ENCODE measurements at places on chromosomes 2 and 18. TPM values are rescaled to one million over a fixed set of nuclear protein-coding genes. Genes with fewer than 3 reads are reported as not detected.

DNA sequence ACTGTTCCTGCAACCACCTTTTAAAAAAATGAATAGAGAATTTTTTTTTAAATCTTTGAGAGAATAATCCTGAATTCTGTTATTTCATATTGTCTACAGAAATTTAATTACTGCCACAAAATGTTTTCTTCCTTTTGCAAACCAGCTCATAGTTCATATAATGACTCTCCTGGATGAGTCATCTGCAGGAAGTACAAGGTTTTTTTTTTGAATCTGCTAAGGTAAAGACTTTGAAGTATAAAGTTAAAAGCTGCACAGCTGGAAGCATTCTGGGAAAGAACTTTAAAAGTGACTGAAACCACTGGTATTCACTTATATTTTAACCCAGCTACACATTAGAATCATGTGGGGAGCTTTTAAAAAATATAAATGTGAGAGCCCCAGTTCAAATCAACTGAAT lies 25.4 kb downstream of the SESTD1 start:
- DNase-seq: no peak

GRCh38 chr2:16081316-16082200 lies 141.2 kb downstream of the MYCN start:
- no peak for DNase-seq

DNA sequence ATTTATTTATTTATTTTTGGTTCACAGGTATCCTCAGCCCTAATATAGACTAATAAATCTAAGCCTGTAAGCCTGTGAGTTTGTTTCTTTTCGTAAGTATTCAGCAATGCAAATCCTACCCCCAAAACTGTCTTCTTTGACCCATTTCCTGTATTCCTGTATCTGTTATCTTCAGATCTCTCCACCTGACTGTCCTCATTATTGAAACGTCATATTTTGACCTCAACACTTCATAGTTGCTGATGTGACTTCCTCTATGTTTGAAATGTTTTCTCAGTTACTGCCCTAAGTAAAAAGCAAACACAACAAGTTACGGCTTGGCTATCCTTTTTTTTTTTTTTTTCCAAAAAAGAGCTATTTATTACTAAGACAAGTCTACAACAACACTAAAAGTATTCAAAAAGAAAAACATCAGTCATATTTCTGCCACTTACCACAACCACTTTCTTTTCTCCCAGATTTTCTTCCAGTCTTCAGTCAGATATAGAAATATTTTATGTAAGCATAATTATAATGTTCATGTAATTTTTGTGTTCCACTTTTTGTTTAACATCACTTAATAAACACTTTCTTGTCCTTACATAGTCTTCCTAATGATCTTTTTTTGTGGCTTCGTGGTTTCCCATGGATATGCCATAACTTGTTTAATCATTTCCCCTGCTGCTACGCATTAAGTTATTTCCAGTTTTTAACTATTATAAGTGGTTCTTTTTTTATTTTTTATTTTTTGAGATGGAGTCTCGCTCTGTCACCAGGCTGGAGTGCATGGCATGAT lies 45.0 kb upstream of the EML4 start:
- no peak for DNase-seq

DNA sequence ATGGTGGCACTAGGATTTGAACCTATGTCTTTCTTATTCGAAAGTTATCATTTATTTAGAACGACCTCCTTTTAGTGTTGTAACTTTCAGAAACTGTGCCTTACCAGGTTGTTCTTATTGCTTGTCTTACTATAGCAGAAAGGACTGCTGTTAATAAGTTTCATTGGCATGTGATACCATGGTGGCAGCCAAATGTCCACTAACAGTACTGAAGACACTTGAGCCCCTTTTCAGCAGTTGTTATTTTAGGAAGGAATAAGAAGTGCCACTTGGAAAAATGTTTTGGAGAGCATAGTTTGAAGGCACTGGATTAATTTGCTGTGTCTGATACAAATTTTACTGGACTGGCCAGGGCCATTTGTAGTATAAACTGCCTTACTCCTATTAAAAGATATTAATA lies 37.7 kb downstream of the CEP192 start:
- DNase-seq: no peak

GRCh38 chr18:57959278-57959677 lies 84.7 kb upstream of the NEDD4L start:
- DNase-seq: no peak

- DNase-seq: no peak
These were observed 103.3 kb downstream of the POLR1A start for GRCh38 chr2:86002375-86002774.

DNA sequence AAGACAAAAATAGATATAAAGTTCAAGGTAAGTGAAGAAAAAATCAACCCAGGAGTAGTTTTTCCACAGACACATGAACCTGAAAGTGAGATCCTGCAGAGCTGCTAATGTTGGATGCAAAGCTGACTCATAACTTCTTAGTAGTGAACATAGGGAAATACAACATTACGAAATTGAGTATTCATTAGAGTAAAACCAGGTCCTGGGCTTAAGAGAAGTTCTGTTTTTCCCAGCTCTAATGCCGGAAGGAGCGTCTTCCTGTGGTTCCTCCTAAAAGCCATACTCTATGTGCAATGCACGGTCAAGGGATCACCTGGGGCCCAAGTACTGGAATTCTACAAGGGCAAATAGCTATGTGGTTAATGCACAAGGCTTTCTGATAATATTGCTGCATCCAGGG lies 141.7 kb downstream of the RBMS1 start:
- no peak for DNase-seq

GRCh38 chr18:62080172-62080900 lies 106.5 kb downstream of the PIGN start:
- DNase-seq: no peak

GRCh38 chr18:11761553-11761952 lies 72.5 kb downstream of the GNAL start:
- DNase-seq: no peak

- no peak for DNase-seq
These were observed 149.0 kb downstream of the DSEL start for GRCh38 chr18:67367540-67367939.

The FOXD4L1 gene
- total RNA-seq: 0.10 TPM

The RAB17 gene
- 88.5 TPM for total RNA-seq

GRCh38 chr18:43277164-43277600 lies at the start of gene SYT4:
Gene SYT4 (minus strand): TSS chr18:43277490. CDS start chr18:43277281, 209 bp downstream.
- peak; percentile 59 for DNase-seq

DNA sequence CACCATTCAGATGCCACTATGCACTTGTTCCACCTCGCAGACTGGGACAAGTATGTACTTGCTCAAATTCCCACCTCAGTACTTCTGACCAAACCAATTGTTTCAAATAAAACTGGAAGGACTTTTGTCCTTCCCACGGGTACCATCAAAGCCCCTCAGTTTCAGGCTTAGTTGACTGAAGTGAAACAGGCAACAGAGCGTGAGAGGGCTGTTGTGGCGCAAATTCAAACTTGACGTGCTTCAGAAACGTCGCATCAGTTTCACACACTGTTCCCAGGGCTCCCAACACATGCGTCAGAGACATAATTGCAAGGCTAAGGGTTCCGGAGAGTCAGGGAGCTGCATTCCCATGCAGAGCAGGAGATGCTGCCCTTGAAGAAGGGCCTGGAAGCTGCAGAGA lies 33.7 kb downstream of the RNF152 start:
- no peak for DNase-seq

The PREPL gene
- total RNA-seq: 15.4 TPM

DNA sequence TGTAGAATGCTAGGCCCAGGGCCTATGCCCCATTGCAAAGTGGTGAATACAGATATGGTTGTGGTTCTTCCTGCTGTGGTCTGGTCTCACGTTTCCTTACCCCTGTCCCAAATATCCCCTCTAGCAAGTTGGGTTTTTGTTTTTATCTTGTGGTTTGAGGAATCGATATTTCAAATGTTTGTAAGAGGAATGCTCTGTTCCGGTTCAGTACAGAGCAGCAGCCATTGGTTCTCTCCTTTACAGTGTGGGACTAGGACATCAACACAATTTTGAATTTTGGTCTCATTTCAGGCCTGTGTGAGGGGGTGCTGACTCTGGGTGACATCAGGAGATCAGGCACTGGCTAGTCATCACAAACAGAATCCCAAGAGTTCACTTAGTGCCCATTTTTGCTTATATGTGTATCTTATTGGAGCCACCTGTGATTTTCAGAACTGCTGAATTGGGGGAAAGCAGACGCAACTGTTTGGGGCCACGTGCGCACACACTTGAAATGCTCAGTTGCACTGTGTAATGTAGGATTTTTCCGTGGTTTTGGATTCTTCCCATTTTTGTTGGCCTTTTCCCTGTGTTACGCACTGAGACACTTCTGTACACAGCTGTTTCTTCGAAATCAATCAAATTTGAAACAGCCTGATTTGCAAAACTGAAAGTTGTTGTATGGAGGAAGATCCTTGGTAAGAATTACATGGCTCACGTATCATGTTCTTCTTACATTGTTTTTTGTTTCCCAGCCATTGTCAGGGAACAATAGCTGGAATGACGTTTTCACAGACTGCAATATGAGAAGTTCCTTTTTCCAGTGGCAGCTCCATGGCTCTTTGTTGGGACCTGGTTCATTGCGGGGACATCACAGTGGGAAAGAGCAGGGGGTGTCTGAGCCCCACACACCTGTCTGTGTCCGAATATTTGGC lies 8.6 kb downstream of the SH3BP4 start:
- DNase-seq: no peak

The SPOPL gene
- total RNA-seq: 11.3 TPM

DNA sequence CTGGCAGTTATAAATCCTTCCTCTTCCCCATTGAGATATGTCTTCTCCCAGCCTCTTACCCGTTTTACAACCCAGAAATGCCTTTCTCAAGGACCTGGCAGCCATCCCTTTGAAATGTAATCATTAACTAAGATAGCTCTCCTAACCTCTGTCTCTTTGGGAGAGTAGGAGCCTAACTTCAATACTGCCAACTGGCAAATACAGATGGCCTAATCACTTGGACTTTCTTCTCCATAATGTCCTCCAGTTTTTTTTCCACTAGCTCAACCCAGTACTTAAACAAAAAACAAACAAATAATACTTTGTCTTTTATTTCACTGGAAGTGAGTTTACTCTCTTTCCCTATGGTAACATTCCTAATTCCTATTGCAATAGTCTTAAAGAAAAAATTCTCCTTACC lies 1391.1 kb downstream of the SUCLG1 start:
- no peak for DNase-seq

- DNase-seq: no peak
These were observed 606.0 kb upstream of the GCFC2 start for GRCh38 chr2:76316691-76317090.

- no peak for DNase-seq
These were observed 92.3 kb downstream of the MYT1L start for GRCh38 chr2:2238726-2239269.

DNA sequence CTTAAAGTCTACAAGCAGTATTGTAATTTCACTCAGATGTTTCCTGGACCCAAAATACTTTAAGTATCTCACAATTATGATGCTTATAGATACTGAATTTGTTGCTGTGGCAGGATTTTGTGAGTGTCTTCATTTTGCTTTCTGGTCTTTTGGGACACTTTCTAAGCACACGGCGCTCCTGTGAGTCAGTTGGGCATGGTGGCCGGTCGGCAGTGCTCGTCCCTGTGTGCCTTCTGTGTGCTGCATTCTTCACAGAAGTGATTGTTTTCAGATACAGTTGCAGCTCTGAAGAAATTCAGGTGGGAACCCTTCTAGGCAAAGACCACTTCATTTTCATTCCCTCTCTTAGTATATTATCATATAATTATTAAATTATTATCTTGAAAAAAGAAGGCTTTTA lies 273.3 kb downstream of the ZNF407 start:
- DNase-seq: no peak

DNA sequence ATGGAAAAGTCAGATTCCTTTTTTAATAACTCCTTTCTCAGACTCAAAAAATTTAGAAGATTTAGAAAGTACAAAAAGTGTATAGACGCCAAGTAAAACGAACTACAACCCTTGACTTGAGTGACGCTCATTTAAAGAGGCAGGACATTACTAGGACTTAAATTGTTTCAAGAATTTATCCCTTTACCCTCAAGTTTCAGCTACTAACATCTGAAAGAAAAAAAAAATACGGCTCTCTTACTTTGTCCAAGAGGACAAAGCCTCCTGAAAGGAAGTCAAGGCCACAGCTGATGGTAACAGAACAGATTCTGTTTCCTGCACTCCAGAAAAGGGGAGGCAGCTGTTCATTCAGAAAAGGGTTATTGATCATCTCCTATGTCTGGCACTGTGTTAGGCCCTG lies 57.6 kb upstream of the PKDCC start:
- no peak for DNase-seq

- no peak for DNase-seq
These were observed 7.2 kb upstream of the MAL start for GRCh38 chr2:95018301-95018700.

DNA sequence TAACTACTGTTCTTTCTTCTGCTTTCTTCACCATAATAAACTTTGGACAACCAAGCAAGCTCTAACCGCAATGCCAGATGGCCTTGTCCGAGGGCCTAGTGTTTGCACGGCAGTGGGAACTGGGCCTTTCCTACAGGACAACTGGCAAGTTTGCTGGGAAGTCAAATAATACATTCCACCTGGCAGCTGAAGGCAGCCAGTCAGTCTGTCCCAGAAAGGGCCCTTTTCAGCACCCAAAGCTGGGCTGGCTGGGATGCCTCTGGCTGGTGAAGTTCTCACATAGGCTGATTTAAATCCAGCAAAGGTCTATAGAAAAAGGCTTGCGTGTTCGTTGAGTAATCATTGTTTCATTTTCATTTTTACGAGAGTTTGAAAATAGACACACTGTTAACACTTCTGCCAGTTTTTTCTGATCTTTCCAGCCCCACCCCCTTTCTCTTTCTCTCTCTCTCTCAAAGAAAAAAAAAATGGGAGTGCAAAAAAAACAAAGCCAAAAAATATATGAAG lies 110.0 kb upstream of the EPAS1 start:
- peak; percentile 81 for DNase-seq

DNA sequence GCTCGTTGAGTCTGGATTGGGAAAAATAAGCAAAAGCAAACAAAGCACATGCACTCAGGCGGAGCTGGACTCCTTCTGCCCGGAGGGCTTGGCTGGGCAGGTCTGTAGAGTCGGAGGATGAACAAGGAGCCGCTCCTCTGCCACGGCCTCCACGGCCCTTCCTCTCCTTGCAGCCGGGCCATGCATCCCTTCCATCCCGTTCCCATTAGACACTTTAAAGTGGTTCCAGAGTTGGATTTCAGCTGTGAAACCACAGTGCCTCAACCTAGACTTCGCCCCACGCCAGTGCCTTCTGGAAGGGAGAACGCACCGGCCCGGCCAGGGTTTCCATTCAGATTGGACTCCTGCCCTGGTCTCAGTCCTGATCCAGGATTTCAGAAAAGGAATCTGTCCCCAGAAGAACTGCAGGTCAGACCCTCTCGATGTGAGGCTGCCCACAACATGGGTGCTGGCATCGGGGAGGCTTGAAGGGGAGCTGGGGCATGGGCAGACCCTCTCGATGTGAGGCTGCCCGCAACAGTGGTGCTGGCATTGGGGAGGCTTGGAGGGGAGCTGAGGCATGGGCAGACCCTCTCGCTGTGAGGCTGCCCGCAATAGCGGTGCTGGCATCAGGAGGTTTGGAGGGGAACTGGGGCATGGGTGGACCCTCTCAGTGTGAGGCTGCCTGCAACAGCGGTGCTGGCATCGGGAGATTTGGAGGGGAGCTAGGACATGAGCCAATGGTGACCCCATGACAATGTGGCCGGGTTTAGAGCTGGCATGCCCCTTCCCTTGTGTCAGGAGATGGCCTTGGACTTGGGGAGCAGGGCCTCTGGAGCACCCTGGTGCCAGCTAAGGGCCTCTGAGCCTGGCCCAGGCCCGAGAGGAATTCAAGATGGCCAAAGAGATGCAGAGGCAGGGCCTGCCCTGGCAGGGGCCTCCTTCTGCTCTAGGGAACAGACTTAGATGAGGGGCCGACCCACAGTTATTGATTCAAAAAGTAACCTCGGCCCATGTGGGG lies 304.5 kb downstream of the NDUFA10 start:
- peak; percentile 34 for DNase-seq

- no peak for DNase-seq
These were observed 148.8 kb downstream of the NBAS start for GRCh38 chr2:15412309-15412708.

The LOXHD1 gene
- not detected for total RNA-seq
